Activated CD4-positive, alpha-beta T cell treated with anti-CD3 and anti-CD28 coated beads, Interleukin-2, amount 10 ng/mL, durations not matched to agents 7 days and 5 days (primary cell): ENCODE measurements at places on chromosomes 11 and 22.

GRCh38 chr11:35859301-35859700 is 84.6 kb upstream of the LDLRAD3 start:
- no peaks in the 10 kb centered on the region for H3K36me3 ChIP-seq
- DNase-seq, result no peak
- no peak overlapping the region for H3K27ac ChIP-seq
- no peak overlapping the region for H3K4me3 ChIP-seq

- peaks cover 2% of the 10 kb centered on the region for H3K27me3 ChIP-seq
- peak; percentile 52 for DNase-seq
- H3K4me3 ChIP-seq, result peak overlapping the region; percentile 2
- peaks cover 14% of the 10 kb centered on the region for H3K36me3 ChIP-seq
These were observed 37.2 kb downstream of the RTL6 start for GRCh38 chr22:44460691-44461375.

GRCh38 chr22:30610299-30610698 is 3.3 kb downstream of the TCN2 start:
- H3K36me3 ChIP-seq, result no peaks in the 10 kb centered on the region
- H3K4me3 ChIP-seq, result no peak overlapping the region
- peaks cover 1% of the 10 kb centered on the region for H3K27me3 ChIP-seq
- peaks cover 43% of the 10 kb centered on the region for H3K4me1 ChIP-seq
- DNase-seq, result no peak

DNA sequence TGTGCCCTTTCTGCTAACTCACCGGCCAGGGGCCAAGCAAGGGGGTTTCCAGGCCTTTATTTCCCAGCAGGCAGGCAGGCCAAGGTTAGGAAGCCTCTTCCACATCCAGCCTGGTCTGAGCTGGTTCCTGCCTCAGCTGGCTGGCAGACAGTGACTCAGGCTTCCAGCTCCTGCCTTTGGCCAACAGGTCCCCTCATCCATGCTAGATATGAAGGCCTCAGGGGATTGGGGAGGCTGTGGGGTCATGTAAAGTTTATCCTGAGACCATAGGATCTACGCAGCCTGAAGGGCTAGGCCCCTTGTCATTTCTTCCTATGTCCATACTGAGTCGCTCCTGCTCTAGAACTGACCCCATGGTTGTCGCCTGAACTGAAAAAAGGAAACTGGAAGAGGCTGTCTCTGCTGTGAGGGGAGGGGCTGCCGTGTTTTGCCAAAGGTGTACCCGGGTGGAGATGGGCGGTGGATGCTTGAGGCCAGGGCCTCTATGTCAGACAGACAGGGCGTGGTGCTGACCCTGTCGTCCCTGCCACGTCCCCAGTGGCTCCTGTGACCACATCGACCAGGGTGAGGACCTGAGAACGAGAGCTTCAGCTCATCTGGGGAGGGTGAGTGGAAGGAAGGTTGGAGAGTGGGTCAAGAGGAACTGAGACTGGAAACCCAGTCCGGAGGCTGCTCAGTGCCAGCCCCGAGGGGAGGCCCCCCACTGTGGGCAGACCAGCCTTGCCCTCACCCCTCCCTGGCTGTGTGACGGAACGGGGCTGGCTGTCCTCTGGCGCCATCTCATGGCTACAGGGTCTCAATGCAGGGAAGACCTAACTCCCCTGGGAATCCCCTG is 17.0 kb downstream of the P2RY6 start:
- peaks cover 18% of the 10 kb centered on the region for H3K4me1 ChIP-seq
- DNase-seq, result peak; percentile 51
- no peak overlapping the region for H3K27ac ChIP-seq
- peaks cover 5% of the 10 kb centered on the region for H3K27me3 ChIP-seq
- H3K36me3 ChIP-seq, result no peaks in the 10 kb centered on the region
- no peak overlapping the region for H3K4me3 ChIP-seq

GRCh38 chr22:17307566-17307965 is 61.7 kb upstream of the CECR2 start:
- no peak overlapping the region for H3K4me3 ChIP-seq
- peaks cover 23% of the 10 kb centered on the region for H3K4me1 ChIP-seq
- no peak for DNase-seq
- no peak overlapping the region for H3K27ac ChIP-seq
- H3K36me3 ChIP-seq, result no peaks in the 10 kb centered on the region
